ENCODE measurements at places on chromosomes 11 and 22. TPM values are rescaled to one million over a fixed set of nuclear protein-coding genes. Genes with fewer than 3 reads are reported as not detected.

GRCh38 chr11:8335186-8335585 lies 71.5 kb upstream of the LMO1 start:
- DNase-seq = no peak

- no peak for DNase-seq
Observed at GRCh38 chr22:48980409-48980808, 847.3 kb downstream of the BRD1 start.

- DNase-seq = no peak
Observed at GRCh38 chr22:46171940-46172339, 21.6 kb downstream of the PPARA start.

PATE4 gene
- polyA plus RNA-seq = 0.12 TPM

GRCh38 chr11:13997881-13998280 lies 35.4 kb downstream of the SPON1 start:
- no peak for DNase-seq

CDHR5 gene
- polyA plus RNA-seq = 45.9 TPM

DNA sequence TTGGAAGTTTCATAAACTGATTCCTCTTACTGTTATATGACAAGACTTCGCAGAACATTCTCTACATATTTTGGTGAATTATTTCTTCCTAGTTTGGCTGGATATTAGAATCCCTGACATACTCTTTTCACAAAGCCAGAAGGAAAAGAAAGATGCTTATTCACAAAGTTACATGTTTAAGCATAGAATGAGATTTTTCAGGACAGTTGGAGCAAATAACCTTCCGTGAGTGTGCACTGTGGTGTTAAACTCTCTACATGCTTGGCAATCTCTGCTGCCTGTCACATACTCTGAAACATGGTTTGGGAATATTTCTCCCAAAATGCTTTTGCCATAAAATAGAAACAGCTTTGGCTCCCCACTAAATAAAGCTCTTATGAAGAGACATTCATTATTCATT lies 230.0 kb upstream of the MTNR1B start:
- DNase-seq = no peak

NRXN2 gene
- polyA plus RNA-seq = 18.4 TPM

DNA sequence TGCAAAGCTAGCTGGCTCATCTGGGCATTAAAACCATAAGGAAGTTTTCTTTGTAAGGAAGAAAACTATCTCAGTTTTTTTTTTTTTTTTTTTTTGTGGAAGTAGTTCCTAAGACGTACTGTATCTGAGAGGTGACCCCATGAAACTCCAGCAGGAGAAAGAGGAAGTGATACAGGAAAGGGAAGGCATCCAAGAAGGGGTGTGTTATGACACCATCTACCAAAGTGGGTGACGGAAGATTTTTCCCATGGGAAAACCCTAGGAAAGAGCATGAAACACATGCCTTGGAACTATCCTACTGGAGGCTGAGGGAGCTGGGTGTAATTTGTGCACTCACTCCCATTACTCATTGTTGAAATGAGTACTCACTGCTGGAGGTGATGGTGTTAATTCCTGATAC lies 63.8 kb upstream of the ARHGAP20 start:
- no peak for DNase-seq

GRCh38 chr11:90764691-90765090 lies 541.8 kb upstream of the CHORDC1 start:
- DNase-seq = no peak

APLNR gene
- polyA plus RNA-seq = 108 TPM

DNA sequence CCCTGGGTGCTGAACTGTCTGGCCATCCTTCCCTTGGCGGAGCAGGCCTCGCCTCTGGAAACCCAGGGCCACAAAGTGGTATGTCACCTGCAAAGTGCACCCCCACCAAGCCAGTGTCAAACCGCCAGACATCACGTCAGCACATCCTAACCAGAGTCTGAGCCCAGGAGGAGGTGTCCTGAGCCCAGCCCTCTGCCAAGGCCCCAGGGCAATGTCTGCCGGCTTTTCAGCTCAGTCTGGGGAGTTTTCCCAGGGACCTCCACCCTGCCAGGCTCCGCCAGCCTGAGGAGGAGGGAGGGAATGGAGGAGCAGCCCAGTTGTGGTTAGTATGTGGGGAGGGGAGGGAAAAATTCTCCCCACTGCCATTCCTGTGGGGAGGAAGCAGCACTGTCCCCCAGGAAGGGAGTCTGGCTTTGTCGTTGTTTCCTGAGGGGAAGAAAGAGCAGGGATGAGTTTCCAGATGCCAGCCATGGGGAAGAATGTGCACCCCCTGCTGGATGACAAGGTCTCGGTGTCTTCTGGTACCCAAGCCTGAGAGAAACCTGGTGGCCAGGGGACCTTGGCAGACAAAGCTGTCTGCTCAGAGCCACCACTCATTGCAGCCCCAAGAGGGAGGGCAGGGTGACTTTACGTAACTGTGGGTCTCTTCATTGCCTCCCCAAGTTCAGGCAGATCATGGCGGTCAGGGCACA lies 81.4 kb upstream of the CD82 start:
- no peak for DNase-seq

- DNase-seq = no peak
Observed at GRCh38 chr11:64736654-64737053, 7.3 kb downstream of the RASGRP2 start.

DNA sequence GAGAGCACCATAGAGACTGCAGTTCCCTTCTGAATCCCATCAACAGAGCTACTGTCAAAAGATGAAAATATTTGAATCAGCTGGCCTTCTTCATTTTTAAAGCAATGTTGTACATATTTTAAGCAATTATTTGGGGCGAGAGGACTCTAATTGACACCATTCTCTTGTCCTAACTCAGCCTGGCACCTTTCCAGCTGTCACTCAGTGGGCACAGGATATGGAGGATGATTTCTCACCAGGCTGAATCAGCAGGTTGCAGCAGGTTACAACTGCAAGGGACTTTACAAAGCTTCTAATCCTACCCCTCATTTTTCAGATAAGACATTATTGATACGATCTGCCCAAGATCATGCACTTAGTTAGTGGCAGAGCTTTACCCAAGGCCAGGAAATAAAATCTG lies 11.9 kb upstream of the WT1 start:
- DNase-seq = no peak

MRGPRX4 gene
- polyA plus RNA-seq = not detected

TP53AIP1 gene
- polyA plus RNA-seq = 1.4 TPM

- no peak for DNase-seq
Observed at GRCh38 chr11:91136631-91137030, 913.8 kb upstream of the CHORDC1 start.

GRCh38 chr11:27933992-27934829 lies 173.7 kb downstream of the KIF18A start:
- DNase-seq = no peak

ZC3H7B gene
- polyA plus RNA-seq = 80.3 TPM

- DNase-seq = no peak
Observed at GRCh38 chr22:33792832-33793231, 127.4 kb downstream of the LARGE1 start.

GRCh38 chr22:46067159-46068111 lies 82.9 kb upstream of the PPARA start:
- DNase-seq = no peak

C11orf65 gene
- polyA plus RNA-seq = 2.5 TPM

MYBPC3 gene
- polyA plus RNA-seq = 0.04 TPM

GRCh38 chr11:128956401-128957201 lies 13.9 kb upstream of the TP53AIP1 start:
- DNase-seq = peak; percentile 63

GRCh38 chr11:119248750-119249670 lies 42.9 kb downstream of the CBL start:
- DNase-seq = no peak

SHISAL1 gene
- 1.6 TPM for polyA plus RNA-seq

DNA sequence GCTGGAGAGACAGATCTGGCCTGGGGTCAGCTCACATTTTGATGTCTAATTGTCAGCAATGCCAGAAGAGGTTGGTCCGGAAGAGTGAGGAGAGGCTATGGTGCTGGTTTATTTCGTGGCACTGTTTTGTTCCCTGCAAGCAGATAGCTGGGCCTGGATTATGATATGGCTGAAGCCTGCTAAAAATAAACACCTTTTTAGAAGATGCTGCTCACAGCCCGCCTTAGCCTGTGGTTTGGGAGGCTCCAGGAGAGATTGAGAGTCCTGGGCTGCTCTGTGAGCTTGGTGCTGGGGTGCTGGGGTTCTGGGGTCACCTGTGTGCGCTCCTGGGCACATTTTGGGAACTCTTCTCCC lies 29.6 kb upstream of the ALX4 start:
- no peak for DNase-seq

DNA sequence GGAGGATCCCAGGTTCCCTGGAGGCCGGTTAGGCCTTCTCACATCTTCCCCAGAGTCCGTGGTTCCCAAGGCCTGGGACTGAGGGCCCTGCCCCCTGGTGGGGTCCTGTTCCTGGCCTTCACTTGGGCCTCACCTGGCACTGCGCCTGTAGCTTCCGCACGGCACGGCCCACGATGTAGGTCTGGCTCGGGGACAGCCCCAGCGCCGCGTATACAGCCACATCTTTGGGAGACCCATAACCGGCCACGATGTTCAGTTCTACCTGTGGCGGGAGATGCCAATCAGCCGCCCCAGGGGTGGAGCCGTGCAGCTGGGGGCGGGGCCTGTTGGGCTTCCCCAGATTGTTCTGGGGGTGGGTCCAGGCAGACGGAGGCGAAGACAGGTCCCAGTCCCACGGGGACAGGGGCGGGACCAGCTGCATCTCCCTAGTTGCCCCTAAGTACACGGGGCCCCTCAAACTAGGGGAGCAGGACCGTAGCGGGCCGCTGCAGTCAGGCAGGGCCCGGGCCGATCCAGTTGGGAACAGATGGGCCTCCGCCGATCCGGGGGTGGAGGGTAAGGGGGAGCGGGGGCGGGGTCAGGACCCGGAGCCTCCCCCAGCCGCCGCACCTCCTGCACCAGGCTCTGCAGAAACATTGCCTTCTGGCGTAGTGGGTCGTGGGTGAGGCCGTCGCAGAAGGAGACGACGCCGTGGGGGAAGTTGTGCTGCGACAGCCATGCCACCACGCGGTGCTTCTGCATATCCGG lies 10.1 kb downstream of the AIP start:
- no peak for DNase-seq

DNA sequence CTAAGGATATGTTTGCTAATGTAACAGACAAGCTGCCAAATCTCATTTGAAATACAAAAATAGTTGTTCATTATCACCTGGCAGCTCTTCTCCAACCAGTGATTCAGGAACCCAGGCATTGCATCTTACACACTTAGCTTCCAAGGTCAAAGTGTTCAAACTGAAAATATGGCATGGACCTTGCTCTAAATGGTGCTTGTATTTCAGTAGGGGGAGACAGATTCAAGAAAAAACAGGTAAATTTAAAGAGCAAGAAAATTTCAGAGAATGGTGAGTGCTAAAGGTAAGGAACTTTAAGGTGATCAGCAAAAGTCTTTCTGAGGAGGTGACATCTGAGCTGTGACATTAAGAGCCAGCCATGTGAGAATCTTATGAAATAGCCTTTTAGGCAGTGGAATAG lies 82.8 kb upstream of the E2F8 start:
- no peak for DNase-seq

DNAJB7 gene
- polyA plus RNA-seq = 0.46 TPM
